ENCODE measurements at places on chromosomes 2 and 18.

DNA sequence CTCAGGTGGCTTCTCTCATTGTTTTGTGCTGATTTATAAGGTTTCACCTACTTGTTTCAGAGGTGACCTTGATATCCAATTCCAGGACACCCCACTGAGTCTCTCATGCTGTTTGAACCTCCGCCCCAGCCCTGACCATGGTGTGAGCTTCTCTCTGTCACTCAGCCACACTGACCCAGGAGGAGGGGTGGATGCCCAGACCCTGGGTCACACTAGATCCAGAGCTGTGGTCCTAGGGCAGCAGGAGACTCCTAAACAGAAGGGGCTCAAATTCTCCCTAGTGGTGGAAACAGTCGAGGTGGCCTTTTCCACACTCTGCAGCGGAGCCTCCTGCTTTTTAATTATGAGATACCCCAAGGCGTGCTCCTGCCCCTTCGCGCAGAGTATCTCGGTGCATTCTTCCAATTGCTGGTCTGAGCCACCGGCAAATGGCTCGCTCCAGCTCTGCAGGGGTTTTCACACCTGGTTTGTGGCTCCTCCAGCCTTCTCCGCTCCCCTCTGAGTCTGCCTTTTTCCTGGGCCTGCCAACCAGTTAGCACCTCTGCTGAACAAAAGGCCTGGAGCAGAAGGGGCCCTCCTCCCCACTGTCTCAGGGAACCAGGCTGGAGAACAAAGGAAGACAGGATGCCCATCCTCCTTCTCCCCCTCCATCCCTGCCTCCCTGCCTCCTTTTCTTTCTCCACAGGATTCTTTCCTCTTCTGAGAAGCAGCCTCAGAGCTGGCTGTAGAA is 147.3 kb upstream of the SPRED2 start:
- no peak for DNase-seq

- no peak for DNase-seq
Measured at GRCh38 chr2:198815626-198816025, 642.1 kb downstream of the SATB2 start.

GRCh38 chr18:8623549-8624106 is 14.4 kb downstream of the RAB12 start:
- DNase-seq: no peak

DNA sequence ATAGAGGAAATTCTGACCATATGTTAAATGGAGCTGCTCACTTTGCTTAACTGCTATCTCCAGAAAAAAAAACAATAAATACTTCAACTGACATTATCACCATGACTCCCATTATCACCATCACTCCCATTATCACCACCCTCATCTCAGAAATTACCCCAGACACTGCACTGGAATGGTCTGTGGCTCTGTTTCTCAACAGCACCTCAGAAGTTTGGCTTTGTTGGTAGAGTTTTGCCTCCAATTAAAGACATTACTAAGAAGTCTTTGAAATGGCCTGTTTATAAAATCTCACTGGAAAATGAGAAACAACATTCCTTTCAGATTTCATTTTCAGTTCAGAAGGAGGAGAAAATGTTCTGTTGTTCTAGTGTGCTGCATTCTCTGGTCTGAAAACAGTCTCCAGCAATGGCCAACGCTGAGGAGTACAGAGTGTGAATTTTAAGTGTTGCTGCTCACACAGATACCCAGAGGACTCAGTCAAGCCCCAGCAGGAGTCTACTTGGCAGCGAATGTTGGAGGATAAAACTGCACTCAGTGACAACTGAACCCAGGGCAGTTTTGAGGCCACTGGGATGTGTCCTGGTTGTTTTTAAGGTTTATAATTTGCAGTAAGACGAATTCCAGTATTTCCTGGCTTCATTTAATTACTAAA is 364.5 kb upstream of the CDH2 start:
- no peak for DNase-seq

- no peak for DNase-seq
Measured at GRCh38 chr2:43239981-43240765, 13.8 kb upstream of the ZFP36L2 start.

GRCh38 chr2:238097988-238098871 is 1.9 kb upstream of the ESPNL start:
- DNase-seq: peak; percentile 16

GRCh38 chr2:16626497-16626896 is 39.1 kb downstream of the CYRIA start:
- DNase-seq: no peak

GRCh38 chr18:76572518-76573247 is 77.6 kb upstream of the ZNF516 start:
- no peak for DNase-seq

- no peak for DNase-seq
Measured at GRCh38 chr2:222842491-222843174, 18.2 kb upstream of the ACSL3 start.

DNA sequence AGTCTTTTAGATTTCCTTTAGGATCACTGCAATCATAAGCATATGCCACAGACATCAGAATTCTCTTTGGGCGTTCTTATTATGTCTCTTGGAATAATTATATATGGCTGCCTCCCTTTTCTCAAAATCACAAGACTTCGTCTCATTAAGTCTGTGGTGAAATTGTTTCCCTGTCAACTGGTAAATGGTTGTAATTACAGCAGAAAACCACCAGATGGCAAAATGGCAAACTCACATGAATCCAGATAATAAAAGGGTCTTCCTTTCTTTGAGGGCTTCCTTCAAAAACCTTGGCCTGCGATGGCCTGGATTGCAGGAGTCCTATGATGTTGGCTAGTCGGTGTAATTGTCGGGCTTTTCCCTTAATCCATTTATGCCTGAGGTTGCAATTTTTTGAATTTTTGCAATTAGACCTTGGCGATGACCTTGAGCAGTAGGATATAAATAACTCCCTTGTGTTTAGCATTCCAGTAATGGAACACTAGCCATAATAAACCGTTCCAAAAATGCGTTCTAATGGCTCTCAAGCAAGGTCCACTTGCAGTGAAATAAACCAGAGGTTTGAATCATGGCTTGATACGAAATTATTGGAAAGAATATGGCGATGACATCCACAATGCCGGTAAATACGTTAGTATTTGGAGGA is 656.4 kb downstream of the MBD2 start:
- no peak for DNase-seq

GRCh38 chr18:23941791-23942190 is 72.8 kb upstream of the TTC39C start:
- DNase-seq: no peak

DNA sequence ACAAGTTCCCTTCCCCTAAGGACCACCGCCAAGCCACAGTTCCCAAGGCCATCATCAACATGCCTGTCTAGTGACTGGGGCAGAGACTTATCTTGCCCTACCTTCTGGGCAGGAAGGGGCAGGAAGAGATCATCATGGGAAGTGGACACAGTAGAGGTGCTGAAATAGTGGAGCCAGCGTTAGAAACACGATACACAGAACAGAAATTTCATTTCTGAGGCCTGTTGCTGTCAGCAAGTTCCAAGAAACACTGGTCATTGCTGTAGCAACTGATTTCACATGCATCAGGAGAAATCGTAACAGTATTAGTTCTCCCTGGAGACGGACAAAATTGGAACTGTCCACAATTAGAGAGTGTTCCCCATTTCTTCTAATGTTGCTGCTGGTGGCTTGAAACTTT is 83.0 kb downstream of the COLEC12 start:
- no peak for DNase-seq

GRCh38 chr2:128327180-128327964 is 8.7 kb upstream of the HS6ST1 start:
- no peak for DNase-seq

GRCh38 chr2:129769185-129769991 is 210.1 kb upstream of the RAB6C start:
- no peak for DNase-seq

DNA sequence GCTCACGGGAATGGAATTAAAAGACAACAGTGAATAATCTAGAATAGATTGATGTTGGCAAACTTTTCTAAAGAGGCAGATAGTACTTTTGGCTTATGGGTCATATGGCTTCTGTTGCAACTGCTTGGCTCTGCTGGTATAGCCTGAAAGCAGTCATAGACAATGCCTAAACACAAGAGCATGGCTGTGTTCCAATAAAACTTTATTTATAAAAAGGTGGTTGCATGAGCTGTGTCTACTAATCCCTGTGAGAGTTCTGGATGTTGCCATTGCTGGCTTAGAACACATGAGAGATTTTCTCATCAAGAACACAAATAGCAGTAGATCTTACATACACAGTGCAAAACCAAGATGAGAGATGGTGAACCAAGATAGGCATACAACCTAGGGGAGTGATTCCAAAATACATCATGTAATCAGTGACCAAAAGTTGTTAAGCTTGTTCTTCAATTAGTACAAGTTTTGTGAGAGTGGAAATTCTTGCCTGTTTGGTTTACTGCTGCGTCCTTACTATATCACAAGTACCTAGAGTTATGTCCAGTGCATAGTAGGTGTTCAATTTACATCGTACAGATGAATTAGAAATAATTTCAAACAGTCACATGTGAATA is 380.0 kb downstream of the METTL4 start:
- DNase-seq: no peak

GRCh38 chr2:241618296-241618805 is 18.6 kb downstream of the THAP4 start:
- DNase-seq: no peak

DNA sequence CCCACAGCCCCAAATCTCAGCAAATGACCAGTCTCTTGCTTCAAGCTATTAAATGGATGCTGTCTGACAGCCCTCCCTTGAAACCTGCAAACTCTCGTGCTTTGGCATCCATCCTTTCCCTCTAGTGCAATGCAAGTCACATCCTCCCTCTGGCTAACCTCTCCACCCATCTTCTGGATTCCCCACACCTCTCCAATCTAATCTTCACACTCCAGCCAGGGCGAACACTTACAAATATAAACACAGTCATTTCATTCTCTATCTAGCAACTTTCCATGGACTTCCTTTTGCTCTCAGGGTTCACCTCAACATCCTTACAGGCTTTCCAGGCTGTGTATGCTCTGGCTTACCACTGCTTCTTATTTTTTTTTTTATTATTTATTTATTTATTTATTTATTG is 10.1 kb upstream of the NARS1 start:
- no peak for DNase-seq

GRCh38 chr2:20692081-20692480 is 25.1 kb downstream of the GDF7 start:
- DNase-seq: no peak

GRCh38 chr2:43511199-43511598 is 84.6 kb downstream of the THADA start:
- DNase-seq: no peak

- no peak for DNase-seq
Measured at GRCh38 chr2:150640039-150640438, 152.6 kb upstream of the RND3 start.

- no peak for DNase-seq
Measured at GRCh38 chr2:67498931-67499330, 101.8 kb downstream of the ETAA1 start.

DNA sequence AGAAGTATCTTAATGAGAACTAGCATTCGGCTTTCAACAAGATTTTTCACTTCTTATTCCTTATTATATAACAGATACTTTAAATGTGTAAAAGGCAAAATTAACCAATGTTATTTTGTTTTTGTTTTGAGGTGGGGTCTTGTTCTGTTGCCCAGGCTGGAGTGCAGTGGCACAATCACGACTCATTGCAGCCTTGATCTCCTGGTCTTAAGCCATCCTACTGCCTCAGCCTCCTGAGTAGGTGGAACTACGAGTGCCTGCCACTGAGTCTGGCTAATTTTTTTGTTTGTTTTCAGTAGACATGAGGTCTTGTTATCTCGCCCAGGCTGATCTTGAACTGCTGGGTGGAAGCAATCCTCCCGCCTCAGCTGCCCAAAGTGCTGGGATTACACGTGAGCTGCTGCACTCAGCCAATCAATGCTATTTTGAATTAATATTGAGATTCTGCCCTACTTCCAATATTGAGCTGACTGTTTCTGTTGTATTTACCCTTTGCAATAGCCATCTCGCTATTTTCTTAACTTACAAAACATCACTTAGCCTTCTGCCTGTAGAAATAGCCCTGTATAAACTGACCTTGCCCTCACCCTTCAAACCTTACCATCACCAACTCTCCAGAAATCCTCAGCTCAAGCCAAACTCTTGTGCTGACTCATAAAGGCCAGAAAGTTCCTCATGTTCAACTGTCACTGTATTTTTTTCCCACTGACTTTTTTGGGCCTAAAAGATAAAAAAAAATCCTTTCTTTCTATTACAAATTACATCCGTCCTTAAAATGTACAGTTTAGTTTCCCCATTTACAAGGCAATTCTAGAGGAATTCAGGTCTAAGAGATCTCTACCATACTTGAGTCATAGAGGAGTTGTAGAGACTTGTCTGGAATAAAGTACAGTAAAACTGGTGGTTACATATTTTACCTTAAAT is 94.3 kb downstream of the OLA1 start:
- no peak for DNase-seq

DNA sequence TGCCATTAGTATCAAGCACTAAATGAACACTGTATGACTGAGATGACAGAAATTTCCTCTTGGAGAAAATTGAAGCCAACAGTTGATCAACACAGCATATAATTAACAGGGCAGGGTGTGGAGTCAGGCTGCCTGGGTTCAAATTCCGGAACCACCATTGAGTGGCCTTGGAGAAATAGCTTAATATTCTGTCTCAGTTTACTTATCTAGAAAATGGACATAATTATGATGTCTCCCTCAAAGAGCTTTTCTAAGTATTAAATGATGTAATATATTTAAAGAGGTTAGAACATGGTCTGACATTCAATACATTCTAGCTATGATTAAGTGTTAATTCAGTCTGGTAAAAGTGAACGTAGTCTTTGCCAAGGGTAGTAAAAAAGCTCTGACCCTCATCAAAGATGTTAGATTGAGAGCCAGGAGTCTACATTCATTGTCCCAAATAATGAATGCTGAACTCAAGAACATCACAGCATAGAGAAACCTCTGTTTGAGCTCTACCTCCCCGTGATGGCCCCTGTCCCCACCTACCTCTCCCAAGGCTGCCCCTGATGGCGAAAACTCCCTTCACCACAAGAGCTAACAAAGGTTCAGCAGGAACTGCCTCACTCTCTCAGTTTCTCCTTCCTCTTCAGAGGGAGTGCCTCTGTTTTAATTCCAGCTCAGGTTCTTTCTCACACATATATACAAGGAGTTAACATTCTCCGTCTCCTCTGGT is 2.7 kb upstream of the VWA3B start:
- DNase-seq: no peak

DNA sequence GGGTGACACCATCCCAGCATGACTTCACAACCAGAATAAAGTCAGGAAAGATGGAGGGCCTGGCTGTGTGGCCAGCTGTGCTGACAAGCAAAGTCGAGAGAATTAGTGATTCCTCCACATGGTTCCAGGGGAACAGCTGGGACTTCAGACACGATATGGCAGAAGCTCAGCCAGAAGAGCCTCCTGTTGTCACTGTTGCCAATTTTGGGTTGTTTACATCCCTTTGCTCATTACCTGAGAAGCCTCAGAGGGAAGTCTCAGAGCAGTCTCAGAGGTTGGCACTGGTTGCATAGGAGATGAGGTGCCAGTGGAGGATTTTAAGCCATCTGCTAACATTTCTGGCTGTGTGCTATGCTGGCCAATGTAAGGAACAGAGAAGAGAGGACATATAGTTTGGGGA is 16.0 kb downstream of the LINC00305 start:
- no peak for DNase-seq

GRCh38 chr2:57888463-57888862 is 158.1 kb upstream of the VRK2 start:
- no peak for DNase-seq

- no peak for DNase-seq
Measured at GRCh38 chr18:52953387-52953786, 613.4 kb downstream of the DCC start.

- DNase-seq: no peak
Measured at GRCh38 chr18:51757255-51757924, 559.9 kb upstream of the MEX3C start.

Measured in effector memory CD8-positive, alpha-beta T cell (primary cell).